Upper lobe of left lung (tissue), 6 donors: ENCODE measurements at places on chromosomes 4 and X. TPM values are rescaled to one million over a fixed set of nuclear protein-coding genes. Genes with fewer than 3 reads are reported as not detected.

SPANXA2 gene
- total RNA-seq, result not detected

ATP1B4 gene
- total RNA-seq, result not detected

MID1 gene
- 17.4 TPM for total RNA-seq

ERAS gene
- total RNA-seq, result not detected

CFAP97 gene
- 22.1 TPM for total RNA-seq

GYPA gene
- total RNA-seq, result 0.37 TPM

ZRSR2 gene
- total RNA-seq, result 10.1 TPM

GRPR gene
- total RNA-seq, result not detected

ADH7 gene
- 0.15 TPM for total RNA-seq

LDB2 gene
- total RNA-seq, result 50.7 TPM

LNX1 gene
- total RNA-seq, result 3.3 TPM

ABLIM2 gene
- 3.6 TPM for total RNA-seq

ARMCX1 gene
- 18.3 TPM for total RNA-seq

GRCh38 chr4:2825740-2826139 lies 17.9 kb upstream of the ADD1 start:
- DNase-seq, result peak; percentile 66

DNA sequence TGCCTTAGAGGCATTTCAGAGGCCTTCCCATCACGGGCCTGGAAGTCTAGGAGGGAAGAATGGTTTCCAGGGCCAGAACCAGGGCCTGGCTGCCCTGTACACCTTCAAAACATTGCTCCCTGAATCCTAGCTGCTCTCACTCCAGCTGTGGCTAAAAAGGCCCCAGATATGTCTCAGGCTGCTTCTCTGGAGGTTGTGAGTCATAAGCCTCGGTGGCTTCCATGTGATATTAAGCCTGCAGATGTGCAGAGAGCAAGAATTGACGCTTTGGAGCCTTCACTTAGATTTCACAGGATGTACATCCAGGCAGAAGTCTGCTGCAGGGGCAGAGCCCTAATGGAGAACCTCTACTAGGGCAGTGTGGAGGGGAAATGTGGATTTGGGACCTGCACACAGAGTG lies 502.5 kb downstream of the GRXCR1 start:
- no peak for DNase-seq

DNA sequence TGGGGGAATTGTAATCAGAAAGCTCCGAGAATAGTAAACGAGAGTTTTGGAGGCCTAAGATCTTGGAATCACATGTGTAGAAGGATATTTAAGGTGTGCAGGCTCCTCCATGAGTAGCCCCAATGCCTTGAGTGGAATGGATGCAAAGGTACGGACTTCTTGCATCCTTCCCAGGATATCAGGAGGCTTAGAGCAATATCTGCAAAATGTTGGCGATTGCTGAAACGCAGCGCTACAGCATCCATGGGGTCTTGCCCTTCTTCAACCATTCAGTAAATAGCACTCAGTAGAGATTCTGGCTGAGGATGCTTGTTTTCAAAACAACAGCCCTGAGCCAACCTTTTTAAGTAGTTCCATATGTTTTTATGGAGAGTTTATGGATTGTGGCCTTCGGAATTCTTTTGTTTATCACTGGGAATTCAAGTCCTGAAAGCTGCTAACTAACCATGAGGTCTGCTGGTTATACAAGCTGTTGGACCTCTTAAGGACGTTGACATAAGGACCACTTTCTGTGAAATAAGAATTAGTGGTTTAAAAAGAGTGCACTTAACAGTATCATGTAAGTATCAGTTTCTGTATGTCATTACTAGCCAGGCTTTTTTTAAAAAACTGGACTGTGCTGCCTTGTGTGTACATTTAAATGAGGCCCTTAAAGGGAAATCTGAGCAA lies 228.8 kb upstream of the PGRMC2 start:
- no peak for DNase-seq

GRCh38 chr4:87541521-87541920 lies 12.3 kb upstream of the SPARCL1 start:
- no peak for DNase-seq

DNA sequence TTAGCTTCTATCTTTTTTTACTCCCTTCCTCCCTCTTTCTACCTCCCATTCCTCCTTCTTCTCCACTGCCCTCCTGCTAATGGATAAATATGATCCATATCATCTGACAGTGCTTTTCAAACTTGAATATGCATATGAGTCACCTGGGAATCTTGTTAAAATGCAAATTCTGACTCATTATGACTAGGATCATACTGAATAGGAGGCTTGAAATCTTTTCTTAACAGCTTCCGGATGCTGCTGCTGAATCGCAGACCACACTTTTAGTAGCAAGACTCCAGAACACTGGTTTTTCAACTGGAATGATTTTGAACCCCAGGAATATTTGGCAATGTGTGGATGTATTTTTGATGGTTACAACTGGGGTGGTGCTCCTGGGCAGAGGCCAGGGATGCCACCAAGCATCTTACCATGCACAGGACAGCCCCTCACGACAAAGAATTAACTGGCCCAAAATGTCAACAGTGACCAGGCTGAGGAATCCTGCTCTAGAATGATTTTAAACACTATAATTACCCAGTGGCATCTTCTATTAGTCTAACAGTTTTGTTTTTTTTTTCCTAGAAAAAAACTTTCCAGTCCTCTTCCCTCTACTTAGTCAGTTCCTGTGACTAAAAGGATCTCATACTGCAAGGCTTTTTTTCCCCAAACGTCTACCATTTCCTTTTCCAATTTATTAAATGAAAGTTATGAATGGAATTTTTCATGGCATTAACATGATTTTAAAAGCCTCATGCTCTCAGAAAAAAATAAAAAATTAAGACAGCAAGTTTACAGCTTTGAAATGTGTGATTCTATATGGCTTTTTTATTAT lies 10.6 kb upstream of the PYURF start:
- no peak for DNase-seq

- no peak for DNase-seq
These were observed 346.7 kb downstream of the TRIML1 start for GRCh38 chr4:188485906-188486305.

GRCh38 chrX:150314186-150314585 lies 48.9 kb upstream of the MAMLD1 start:
- DNase-seq, result no peak

GRCh38 chr4:8205241-8205707 lies 6.2 kb downstream of the SH3TC1 start:
- DNase-seq, result no peak

DNA sequence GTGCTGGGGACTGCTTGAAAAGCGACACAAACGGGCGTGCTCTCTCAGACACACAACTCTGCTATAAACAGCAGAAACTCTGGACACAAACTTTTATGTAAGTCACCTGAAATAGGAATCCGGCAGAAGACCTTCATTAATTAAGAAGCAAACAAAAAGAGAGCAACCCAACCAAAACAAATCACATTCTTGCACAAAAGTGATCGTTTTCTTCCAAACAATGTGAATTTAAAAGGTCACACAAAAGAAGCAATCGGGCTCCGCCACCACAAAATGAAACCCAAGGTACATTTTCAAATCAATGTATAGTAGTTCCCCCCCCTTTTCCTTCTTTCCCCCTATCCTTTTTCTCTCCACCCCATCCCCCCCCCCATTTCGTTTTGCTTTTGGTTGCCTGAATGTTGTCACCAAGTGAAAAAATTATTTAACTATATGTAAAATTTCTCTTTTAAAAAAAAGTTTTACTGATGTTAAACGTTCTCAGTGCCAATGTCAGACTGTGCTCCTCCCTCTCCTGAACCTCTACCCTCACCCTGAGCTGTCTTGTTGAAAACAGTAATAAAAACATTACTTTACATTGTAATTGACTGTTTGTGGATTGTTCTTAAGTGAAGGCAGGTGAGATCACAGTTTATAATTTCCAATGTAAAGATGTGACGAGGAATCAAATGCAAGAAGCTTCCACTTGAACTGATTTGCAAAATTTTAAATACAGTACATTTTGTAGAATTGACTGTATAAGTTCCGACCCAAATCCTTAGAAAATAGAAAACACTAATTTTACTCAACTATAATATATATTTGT lies 2.4 kb downstream of the MAB21L2 start:
- DNase-seq, result no peak

GRCh38 chrX:17415242-17415810 lies 40.3 kb downstream of the NHS start:
- no peak for DNase-seq

DNA sequence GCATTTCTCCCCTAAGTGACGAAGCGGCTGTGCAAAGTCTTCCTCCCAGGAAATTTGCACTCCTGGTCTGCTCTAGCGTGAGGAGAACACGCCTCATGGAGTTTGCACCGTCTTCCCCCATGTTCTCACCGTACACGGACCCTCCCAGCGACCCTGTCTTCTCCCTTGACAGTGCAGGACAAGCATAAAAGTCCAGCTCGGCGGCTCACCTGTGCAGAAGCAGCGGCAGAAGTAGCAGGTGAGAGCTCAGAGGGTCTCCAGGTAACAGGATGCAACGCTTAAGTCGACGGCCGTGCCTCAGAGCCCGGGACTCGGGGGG lies 314 bp downstream of the P2RY8 start:
- no peak for DNase-seq

- peak; percentile 27 for DNase-seq
These were observed 394 bp downstream of the MED14 start for GRCh38 chrX:40734971-40735324.

- no peak for DNase-seq
These were observed 61.1 kb downstream of the FBXO8 start for GRCh38 chr4:174222266-174222872.

DNA sequence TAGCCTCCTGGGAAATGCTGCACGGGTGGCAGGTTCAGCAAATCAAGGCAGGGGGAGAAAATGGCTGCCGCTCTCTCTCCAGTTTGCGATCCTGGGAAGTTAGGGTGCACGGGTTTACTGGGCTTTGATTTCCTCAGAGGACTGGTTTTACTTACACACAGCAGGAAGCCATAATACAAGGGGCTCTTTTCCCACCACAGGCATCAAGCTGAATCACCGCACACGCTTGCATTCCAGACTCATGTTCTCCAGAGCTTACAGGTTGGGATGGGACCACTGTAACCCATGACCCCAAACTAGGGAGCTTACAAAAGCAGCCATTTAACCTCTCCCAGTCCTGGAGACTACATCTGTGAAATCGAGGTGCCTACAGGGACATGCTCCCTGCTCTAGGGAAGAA lies 159.8 kb downstream of the DHRSX start:
- DNase-seq, result no peak

DNA sequence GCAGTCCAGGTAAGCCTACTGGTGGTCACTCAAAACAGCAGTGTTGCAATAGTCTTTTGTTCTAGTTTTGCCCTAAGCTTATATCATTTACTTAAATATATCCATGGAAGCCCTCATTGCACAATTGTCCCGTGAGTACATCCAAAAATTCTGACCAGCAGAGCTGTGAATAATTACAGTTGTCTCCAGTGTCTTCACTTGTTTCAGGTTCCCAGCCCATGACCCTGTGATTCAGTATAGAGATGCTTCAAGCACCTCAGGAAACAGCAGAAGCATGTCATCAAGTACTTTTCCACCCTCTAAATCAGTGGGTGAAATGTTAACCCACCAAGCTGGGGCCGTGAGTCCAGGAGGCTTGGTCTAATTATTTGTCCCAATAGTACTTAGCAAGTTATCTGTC lies 214.9 kb upstream of the RPS6KA3 start:
- DNase-seq, result no peak
